Peyer's patch (tissue), 4 donors: ENCODE measurements at places on chromosomes 12 and 14.

DNA sequence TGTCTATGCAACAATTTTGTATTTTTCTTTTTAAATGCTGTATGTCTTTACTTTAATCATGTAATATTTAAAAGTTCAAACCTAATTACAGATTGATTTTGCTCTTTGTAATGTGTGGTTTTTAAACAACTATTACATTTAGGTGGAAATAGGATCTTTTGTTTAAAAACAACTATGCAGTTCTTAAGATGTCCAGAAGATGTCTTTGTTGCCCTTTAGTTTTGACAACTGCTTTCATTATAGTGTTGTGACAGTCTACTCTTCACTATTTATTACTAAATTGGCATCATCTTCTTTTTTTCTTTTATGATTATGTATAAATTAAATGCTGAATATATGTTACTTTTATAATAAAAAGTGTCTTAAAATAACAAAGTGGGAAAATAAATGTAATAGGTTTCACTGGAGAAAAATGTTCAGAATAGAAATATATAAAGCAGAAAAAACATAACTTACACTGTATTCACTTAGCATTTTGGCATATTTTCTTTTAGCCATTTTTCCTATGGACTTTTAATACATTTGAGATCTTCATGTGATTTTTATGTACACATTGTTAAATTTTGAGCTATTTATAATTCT, 27.1 kb upstream of the PCNX4 start:
- DNase-seq: no peak

DNA sequence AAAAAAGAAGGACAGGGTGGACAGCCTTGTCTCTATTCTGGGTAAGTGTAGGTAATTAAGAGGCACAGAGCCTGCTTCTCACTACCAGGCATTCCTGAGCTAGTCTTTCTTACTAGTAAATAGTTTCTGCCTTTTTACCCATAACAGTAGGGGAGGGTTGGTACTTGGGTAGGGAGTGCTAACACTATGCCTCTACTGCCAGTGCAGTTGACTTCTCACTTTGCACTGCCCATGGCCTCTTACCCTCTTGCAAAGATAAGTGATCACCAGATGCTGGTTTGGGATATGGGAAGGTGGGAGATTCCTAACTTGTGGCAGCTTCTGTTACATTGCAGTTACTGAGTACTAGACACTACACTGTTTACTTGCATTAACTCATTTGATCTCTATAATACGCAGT, 11.6 kb downstream of the AHSA1 start:
- DNase-seq: no peak

GRCh38 chr14:87084908-87085307, 908.1 kb downstream of the GALC start:
- DNase-seq: no peak

GRCh38 chr14:68669603-68670358, 123.1 kb downstream of the ZFP36L1 start:
- DNase-seq: no peak

DNA sequence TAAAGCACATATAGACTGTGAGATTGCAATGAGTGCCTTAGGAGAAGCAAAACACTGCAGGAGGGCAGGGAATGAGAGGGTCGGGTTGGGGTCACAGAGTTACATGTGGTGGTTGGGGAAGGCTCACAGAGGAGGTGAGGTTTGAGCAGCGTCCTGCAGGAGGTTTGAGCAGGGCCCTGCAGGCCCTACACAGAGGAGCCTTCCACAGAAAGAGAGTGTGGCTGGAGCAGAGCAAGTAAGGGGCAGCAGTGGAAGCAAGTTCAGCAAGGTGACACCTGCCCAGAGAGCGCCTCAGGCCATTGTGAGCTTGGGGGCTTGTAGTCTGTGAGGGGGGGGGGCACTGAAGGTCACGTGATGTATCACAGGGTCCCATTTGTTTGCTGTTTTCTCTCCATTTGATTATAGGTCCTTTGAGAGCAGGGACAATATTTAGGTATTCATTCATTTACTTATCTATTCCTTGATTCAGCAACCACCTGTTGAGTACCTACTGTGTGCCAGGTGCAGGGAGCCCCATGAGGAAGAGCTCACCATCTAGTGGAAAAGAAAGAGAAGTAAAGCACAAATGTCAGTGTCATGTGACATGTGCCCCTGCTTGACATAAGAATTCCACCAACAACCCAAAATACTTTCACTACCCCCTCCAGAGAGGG, 56.6 kb downstream of the GALNT16 start:
- no peak for DNase-seq

GRCh38 chr12:88433997-88434703, 146.1 kb downstream of the KITLG start:
- no peak for DNase-seq

GRCh38 chr12:95218150-95219133, 835 bp downstream of the VEZT start:
- peak; percentile 53 for DNase-seq

- DNase-seq: no peak
Measured at GRCh38 chr12:167959-168600, 45.9 kb downstream of the SLC6A12 start.

DNA sequence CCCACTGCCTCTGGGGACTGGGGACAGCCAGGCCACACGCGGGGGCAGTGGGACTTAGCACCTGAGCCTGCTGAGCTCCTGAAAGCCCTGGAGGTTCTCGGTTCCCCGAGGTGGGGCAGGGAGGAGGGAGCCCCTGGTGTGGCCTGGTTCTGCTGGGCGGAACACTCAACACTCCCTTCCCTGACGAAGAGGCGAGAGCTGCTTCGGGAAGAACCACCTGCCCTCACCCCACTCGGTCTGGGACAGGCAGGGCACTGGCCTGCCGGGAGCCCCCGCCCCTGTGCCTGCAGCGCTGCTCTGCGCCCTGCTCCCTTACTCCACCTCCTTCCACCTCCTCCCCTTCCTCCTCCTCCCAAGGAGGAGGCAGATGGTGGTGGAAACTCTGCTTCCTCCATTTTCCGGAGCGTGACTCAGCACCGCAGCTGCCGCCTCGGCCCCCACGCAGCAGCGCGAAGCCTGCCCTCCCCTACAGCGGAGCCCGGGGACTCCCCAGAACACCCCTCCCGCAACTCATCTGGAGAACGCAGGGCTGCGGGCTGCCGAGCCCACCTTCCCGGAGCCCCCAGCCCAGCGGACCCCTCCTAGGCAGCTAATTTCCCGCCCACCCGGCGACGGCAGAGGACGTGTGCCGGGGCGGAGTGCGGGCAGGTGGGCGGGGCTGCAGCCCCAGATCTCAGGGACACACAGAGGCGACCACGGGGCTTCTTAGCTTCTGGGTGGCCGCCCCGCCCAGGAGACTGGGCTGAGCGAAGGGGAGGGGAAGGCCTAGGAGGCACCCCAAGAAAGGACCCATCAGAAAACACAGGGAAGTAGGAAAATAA, 11.7 kb upstream of the INF2 start:
- DNase-seq: peak; percentile 74

DNA sequence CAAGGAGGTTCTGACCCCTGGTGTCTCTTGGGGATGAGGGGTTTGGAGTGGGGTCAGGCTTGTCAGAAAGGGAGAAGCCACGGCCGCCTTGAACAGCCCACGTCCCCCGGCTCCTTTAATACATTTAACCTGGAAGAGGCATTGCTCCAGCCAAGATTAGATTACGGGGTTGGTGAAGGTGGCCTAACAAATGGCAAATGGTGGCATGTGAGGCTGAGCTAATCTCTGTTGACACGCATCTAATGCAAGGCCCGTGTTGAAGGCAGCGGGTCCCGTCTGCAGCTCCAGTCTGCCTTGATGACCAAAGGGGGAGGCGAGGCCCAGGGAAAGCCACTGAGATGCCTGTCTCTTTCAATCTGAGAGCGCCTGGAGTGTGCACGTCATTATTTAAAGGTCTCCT, 673.7 kb upstream of the TBX3 start:
- DNase-seq: no peak

- no peak for DNase-seq
Measured at GRCh38 chr14:54470701-54471100, 18.1 kb downstream of the GMFB start.

- DNase-seq: no peak
Measured at GRCh38 chr12:84069198-84069597, 843.4 kb downstream of the SLC6A15 start.

GRCh38 chr12:32270818-32271710, 128.3 kb upstream of the FGD4 start:
- DNase-seq: no peak

DNA sequence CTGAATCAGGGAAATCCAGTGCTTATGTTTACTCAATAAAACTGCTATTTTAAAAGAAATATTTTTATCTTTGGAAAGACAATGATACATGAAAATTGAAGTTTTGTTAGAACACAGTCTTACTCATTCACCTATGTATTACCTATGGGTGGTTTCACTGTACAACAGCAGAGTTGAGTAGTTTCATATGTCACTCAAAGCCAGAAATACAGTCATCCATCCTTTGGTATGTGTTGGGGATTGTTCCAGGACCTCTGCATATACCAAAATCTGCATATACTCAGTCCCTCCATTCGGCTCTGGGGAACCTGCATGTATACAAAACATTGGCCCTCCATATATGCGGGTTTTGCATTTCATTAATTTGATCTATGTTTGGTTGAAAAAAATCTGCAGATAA, 190.6 kb downstream of the GPHN start:
- no peak for DNase-seq

GRCh38 chr14:82595466-82595865, 1061.8 kb upstream of the SEL1L start:
- no peak for DNase-seq

- DNase-seq: no peak
Measured at GRCh38 chr14:103708750-103709187, 6.5 kb downstream of the XRCC3 start.

DNA sequence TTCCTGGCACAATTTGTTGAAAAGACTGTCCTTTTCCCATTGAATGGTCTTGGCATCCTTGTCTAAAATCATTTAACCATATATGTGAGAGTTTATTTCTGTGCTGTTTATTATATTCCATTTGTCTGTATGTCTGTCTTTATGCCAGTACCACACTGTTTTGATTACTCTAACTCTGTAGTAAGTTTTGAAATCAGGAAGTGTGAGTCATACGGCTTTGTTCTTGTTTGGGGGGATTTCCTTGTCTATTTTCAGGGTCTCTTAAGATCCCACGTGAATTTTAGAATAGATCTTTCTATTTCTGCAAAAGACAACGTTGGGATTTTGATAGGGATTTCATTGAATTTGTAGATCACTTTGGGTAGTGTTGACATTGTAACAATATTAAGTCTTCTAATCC, 88.5 kb downstream of the MYRFL start:
- no peak for DNase-seq

DNA sequence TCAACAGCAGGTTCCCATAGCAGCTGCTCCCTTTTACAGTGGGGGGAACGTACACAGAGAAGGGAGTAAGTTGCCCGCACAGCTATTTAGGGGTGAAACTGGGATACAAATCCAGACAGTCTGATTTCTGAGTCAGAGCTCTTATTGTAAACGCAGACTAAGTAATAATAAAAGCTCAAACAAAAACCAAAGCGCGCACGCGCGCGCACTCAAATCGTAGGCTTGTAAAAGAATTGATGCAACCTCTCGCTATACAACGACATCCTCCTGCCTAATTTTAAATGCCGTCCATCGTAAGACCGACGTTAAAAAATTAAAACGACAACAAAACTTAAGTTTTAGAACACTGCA, 747 bp upstream of the DACT1 start:
- DNase-seq: peak; percentile 70

GRCh38 chr14:22800346-22800745, 14.9 kb downstream of the SLC7A7 start:
- no peak for DNase-seq

DNA sequence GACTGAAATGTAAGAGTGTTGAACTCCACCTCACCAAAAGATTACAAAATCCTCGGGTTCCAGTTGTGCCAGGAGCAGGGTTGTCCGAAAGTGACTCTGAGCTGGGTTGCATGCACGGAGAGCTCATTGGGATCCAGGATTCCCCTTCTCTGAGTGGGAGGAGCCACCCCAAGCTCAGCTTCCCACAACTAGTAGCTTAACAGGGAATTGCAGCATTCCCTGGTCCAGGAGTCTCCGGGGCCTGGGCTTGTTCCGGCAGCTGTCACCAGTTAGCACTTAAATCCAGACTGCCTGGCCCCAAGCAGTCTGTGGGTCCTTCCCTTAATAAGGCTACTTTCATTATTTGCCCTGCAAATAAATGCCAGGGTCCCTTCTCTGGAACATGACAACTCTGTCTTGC, 50.1 kb downstream of the CD9 start:
- no peak for DNase-seq

DNA sequence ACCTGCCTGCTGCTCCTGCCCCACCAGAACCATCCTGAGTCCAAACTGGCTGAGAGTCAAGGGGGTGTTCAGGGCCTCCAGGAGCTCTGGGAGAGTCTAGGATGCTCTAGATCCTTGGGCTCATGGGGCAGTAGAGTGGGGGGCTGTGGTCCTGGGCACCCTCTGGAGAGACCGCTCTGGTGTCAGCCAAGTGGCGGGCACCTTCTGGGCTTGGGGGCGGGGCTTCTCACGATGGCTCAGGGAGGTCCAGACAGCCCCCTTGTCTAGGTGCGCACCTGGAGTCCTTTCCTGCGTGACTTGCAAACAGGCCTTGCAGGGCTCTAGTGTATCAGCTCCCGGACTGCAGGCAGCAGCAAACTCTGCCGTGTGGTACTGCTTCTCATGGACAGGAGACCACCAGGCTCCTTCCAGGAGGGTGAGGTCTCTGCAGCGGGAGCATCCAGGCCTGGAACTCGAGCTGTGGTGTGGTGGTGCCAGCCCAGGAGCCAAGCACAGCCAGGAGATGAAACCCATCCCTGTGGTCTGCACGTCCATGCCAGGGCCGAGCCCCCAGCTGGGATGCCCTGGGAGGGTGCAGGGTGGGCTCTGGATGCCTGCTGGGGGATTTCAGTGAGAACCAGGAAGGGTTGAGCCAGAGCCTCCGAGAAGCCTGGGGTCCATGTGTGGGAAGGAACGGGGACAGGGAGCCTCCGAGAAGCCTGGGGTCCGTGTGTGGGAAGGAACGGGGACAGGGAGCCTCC, 15.0 kb downstream of the PACS2 start:
- no peak for DNase-seq

GRCh38 chr14:25756876-25757275, 706.9 kb upstream of the STXBP6 start:
- no peak for DNase-seq

GRCh38 chr14:55388160-55388559, 23.5 kb downstream of the ATG14 start:
- DNase-seq: no peak

GRCh38 chr14:70027785-70028428, 148.7 kb downstream of the SMOC1 start:
- peak; percentile 71 for DNase-seq
